AG09319 (cell line): ENCODE measurements at places on chromosomes 4 and X.
A peak's percentile ranks its signal among the peaks of the same experiment; 100 is the strongest.

DNA sequence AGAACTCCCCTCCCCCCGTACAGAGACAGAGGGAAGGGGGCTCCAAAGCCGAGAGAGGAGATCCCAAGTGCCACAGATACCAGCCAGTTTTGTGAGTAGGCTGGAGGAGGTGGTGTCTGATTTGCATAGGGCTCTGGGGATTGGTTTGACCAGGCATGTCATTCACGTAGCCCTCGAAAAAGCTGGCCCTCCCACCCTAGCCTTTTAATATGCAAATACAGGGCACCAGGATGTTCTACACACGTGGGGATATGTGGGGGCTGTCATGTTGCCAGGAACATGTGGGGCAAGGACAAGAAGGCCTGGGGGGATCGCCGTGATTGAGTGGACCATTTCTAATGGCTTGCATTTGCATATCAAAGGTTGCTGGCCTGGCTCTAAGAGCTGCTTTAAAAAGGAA is 272.9 kb downstream of the PPP1R2C start:
- DNase-seq, result no peak

DNA sequence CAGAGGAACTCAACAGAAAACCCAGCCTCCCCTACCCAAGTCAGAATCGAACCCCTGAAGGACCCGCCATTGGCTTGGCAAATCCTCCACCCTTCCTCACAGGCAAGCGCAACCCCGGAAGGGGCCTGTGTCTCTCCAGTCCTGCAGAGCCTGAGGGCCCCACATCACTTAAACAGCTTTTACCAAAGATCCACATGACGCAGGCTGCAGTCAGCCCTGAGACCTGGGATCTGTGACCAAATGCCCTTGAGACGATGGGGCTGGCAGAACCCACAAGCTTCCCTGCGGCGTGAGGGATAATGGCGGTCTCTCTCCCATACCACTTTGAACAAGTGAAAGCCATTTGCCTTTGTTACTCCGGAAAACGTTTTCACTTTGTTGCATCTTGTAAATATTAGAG is 54.9 kb downstream of the ACOX3 start:
- DNase-seq, result no peak

DNA sequence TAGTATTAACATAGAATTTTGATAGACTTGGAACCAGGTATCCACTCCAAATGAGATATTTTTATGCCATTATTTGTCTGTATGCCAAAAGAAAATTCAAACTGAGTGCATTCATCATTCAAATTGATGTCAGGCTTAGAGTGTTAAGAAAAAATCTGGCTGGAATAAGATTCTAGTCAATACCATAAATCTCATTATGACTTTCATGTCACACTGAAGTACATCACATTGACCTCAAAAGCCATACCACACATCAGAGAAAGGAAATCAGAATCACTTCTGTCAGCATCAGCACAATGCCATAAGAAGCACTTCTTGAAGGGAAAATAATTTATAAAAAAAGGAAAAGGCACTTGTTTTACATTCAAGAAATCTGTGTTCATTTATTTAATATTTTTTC is 119.0 kb upstream of the BMP3 start:
- DNase-seq, result no peak

- no peak for DNase-seq
Measured at GRCh38 chr4:1111259-1111809, 2.0 kb downstream of the RNF212 start.

DNA sequence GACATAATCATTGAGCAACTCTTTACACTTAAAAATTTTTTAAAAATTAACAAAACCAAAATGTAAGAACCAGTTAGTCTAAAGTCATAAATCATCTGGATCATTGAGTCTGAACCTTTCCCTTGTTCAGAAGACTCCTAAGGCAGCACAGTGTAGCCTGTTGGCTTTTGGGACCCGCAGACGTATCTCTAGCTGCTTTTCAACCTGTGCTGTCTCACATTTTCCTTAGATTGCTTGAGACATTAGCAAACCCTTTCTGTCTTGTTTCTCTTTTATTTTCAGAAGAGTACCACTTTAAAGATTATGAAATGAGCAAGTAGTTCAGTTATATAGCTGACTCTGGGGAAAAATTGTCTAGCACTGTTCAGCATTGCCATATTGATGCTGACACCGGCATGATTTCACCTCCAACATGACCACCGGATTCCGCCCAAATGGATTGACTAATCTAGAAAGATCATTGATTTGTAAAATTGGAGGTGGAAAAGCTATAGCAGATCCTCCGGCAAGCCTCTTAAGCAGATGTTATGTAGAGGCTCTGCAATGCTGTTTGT is 8.9 kb downstream of the TCEANC start:
- DNase-seq, result no peak

GRCh38 chr4:82798168-82799005 is at the start of gene SCD5:
TSS of gene SCD5 (minus strand) at chr4:82798796. CDS start at chr4:82798537, 259 bp downstream.
- DNase-seq, result peak; percentile 59

DNA sequence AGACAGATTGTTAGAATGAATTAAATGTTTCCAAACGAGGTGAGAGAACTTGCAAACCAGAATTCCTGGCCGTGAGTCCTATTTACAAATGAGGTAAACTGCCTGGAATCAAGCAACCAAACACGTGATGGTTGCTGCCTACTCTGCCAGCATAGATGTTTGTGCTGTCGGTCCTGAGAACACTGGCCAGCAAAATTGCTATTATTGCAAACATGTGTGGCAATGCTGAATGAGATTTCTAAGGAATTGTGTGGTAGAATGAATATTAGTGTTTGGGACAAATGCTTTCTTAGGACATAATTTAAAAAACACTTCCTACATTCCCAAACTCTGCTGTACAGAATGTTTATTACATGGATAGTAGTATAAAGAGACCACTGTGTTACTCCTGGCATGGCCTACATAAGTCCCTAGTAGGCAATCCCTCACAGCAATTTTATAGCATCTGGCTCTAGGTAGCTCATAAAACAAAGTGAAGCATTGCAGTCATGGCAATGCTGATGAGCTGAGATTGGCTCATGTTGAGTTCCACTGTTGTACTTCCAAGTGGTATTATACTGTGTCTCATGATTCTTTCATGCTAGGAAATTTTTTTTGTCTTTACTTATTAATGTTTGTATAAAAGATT is 605.2 kb upstream of the EPHA5 start:
- DNase-seq, result no peak

DNA sequence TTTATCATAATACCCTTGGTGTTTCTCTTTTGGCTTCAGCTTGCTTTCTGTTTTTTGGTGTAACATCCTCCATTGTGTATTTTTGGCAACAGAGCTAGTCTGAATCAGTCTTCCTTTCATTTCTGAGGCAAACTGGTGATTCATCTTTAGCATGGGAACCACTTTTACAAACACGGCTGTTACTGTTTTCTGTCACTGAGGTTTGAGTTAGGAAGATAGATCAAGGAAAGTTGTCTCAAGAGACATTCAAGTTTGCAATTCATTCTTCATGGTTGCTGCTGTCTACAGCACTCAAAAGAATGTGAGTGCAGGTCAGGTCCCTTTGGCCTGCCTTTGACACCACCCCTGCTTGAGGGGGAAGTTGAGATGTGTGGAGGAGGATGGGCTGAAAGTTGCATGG is 36.3 kb downstream of the IL21 start:
- DNase-seq, result peak; percentile 16

- DNase-seq, result no peak
Measured at GRCh38 chr4:6346373-6347110, 76.9 kb downstream of the WFS1 start.

- no peak for DNase-seq
Measured at GRCh38 chr4:21077967-21078366, 377.7 kb downstream of the PACRGL start.

DNA sequence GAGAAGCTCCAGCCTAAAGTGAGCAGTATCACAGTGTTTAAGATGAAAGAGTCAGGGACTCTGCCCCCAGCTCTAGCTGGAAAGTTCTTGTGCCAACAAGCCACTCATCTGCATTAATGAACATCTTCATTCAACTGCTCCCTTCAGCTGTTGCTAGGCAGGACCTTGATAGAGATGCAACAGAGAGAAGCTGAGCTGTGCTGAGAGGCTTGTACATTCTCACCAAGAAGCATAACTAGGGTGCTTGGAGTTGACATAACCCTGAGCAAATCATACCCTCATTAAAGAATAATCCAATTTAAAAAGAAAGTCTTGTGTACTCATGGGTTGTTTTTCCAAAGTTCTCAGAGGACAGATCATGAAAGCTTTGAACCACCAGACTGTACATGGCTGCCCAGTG is 63.2 kb downstream of the ATXN3L start:
- DNase-seq, result no peak

- no peak for DNase-seq
Measured at GRCh38 chrX:25009407-25009806, 6.4 kb downstream of the ARX start.

DNA sequence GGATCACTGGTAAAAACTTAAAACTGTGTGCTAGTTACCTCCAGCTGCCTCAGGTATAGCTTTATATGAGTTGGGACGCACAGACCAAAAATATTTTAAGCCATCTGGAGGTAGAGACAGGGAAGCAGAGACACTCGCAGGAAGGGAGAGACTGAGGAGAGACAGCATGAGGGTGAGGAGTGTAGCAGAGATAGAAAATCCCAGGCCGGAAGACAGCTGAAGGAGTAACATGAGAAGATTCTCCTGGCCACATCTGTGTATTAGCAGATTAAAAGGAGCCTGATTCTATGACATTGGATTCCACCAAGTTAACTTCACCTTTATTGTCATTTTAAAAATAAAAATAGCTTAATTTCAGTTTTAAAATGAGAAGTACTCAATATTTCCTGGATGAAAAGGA is 84.3 kb downstream of the PDLIM5 start:
- DNase-seq, result no peak

GRCh38 chrX:138925330-138925729 is 213.8 kb upstream of the FGF13 start:
- peak; percentile 77 for DNase-seq

- no peak for DNase-seq
Measured at GRCh38 chrX:123959281-123960063, 2.0 kb upstream of the STAG2 start.

DNA sequence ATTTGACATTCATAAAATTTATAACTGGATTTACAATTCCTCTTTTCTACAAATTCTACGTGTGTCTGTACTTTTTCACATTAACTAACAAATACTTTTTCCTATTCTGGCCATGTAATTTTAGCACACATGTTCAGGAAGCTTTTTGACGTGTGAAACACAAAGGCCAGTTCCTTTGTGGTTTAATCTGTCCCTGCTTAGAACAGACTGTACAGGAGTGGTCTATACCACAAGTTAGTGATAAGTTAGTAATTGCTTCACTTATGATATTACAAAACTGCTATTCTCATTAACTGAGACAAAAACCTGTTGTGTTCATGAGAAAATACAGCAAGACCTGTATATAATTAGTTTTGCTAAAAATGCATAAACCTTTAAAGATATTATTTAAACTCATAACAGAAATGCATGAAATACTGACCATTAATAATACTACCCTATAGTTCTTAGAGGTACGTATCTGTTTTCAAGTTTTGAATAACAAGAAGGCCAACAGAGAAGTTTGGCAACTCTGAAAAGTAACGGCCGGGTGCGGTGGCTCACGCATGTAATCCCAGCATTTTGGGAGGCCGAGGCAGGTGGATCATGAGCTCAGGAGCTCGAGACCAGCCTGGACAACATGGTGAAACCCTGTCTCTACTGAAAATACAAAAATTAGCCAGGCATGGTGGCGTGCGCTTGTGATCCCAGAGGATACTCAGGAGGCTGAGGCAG is 13.7 kb upstream of the AREG start:
- DNase-seq, result no peak

- DNase-seq, result no peak
Measured at GRCh38 chr4:52231526-52231925, 180.4 kb downstream of the SPATA18 start.

DNA sequence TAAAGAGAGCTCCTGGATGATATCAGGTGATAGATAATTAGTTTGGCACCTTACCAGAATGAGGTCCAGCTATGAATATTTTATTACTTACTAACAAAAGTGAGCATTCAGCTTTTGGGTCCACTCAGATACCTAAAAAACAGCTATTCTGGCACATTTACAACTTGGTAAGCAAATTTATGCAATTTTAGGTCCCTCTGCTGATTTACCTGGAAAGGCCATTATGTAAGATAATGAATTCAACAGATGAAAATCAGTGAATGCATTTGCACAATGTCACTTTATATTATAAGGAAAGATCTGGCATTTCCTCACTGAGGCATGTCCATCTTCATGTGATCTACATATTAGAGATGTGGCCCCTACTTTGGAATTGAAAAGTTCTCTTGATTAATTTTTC is 517.0 kb downstream of the SPRY1 start:
- no peak for DNase-seq

- no peak for DNase-seq
Measured at GRCh38 chrX:134000260-134001245, 15.2 kb upstream of the GPC3 start.

GRCh38 chrX:100687546-100687945 is 43.5 kb downstream of the SRPX2 start:
- DNase-seq, result no peak

GRCh38 chr4:121535351-121535750 is 154.5 kb upstream of the QRFPR start:
- no peak for DNase-seq

DNA sequence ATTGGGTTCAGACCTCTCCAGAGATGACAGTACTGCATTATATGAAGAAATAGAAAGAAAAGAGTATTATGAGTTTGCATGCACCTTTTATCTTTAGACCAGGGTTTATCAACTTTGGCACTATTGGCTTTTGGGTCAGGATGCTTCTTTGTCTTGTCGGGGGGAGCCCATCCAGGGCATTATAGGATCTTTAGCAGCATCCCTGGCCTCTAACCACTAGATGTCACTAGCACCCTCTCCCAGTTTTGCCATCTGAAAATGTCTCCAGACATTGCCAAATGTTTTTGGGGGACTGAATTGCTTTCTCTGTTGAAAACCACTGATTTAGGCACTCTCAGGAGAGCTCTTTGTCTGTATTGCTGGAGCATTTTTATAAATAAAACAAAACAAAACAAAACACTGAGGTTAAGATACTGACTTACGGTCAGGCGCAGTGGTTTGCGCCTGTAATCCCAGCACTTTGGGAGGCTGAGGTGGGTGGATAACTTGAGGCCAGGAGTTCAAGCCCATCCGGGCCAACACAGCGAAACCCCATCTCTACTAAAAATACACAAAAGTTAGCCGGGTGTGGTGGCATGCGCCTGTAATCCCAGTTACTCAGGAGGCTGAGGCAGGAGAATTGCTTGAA is 23.6 kb downstream of the CA5B start:
- no peak for DNase-seq

DNA sequence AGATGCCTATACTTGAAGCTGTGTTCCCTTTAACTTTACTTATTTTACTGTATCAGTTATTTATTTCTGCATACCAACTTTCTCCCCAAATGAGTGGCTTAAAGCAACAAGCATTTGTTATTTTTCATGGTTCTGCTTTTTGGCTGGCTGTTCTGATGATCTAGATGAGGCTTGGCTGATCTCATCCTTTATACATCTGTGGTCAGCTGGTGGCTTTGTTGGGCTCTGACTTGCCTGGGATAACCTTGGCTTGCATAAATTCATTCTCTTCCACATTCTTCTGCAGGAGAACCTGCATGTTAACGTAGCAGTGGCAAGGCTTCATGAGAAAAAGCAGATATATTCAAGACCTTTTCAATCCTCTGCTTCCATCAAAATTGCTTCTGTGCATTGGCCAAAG is 1317.6 kb downstream of the ADGRL3 start:
- no peak for DNase-seq
